IPS-NIHi11 (cell line): ENCODE measurements at places on chromosomes 2 and 18.
A peak's percentile ranks its signal among the peaks of the same experiment; 100 is the strongest.

GRCh38 chr2:223026357-223027110 is 25.5 kb upstream of the KCNE4 start:
- DNase-seq, result peak; percentile 25

GRCh38 chr18:28267878-28268625 is 91.1 kb upstream of the CDH2 start:
- DNase-seq, result no peak

DNA sequence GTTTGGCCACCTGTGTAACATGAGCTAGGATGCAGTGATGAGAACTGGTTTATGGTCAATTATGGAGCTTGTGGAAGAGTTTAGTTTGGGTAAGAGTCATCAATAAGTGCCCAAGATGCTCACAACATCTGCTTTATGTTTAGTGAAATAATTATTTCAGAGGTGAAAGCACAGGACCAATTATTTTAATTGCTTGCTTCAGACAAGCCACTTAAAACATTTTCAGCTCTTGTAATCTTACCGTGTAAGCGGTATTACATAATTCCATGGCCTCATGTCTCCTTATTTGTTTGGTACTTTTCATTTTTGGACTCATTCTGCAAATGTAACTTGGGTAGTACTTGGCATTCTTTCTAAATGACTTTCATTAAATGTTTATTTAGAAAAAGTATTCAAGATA is 5.4 kb downstream of the B3GNT2 start:
- DNase-seq, result no peak

DNA sequence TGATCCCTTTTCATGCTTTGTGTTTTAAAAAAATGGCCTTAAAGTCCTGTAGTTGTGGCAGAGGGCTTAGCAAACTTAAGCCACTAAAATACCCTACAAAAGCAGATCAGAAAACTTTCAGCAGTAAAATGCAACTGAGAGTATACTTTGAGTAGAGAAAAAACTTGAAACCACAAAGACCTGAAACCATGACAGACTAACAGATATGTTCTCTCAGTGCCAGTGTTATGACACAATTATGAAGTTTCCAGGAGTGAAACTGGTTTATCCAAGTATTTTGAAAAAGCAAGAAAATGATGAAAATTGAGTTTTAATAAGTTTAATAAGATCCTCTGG is 74.5 kb downstream of the SPRED2 start:
- no peak for DNase-seq

- DNase-seq, result no peak
Observed at GRCh38 chr2:236916651-236917050, 169.0 kb upstream of the COPS8 start.

DNA sequence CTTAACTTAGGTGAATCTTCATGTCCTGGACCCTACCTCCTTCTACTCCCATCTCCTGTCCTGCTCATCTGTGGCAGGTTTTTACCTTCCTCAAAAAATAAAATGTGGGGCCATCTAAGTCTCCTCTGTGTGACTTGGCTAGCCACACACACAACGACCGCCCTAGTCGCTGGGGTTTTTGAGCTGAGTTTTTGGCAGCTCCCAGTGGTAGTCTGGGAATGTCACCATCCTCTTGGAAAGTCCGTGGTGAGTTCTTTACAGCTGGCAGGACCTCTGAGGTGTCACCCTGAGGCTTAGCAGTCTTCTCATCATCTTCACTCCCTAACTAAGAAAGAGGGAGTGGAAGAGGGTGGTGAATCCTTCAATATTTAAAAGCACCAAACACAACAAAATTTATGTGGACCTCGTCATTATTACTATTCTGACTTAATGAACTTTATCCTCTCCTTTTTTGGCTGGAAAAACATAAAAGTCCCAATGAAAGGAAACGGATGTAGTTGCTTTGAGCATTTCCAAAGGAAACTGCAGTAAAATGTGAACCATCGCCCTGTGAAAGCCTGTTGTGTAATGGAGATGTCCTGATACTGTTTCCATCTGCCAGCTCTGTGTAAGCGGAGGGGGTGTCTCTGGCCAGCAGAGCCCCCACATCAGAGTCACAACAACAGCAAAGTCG is 78.6 kb downstream of the VAPA start:
- no peak for DNase-seq

DNA sequence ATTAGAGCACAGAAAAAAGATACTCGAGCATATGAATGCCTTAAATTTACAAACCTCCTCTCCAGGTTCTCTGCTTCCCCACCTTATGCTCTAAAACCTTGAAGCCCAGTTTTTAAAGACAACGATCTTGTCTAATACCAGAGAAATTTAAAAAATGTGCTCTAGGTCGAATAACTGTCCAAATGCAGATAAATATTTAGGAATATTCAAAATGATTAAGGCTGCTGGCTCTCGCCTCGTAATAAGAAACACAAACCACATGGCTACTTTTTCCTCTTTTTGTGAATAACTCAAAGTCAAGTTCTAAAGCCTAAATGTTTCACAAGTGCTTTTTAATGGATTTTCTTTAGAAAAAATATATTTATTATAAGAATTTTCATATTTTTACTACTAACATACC is 101.3 kb downstream of the SATB2 start:
- DNase-seq, result no peak

GRCh38 chr18:67318651-67319050 is 197.9 kb downstream of the DSEL start:
- no peak for DNase-seq

GRCh38 chr2:41768310-41768709 is 279.5 kb upstream of the PKDCC start:
- DNase-seq, result no peak

DNA sequence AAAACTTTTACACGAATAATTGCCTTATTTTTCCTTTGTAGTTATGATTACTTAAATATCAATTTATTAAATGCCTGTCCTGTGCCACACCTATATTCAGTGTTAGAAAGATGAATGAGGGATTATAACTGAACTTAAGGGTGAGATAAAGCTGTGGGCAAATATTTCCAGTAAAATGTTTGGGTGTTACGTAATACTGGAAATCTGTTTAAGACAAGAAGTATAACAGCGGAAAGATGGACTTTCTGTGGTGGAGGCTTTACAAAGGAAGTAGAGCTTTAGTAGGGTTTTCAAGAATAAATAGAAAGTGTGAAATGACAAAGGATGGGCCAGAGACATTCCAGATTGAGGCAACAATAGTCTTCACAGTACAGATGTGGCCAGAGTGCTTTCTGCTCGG is 927.0 kb downstream of the DPP10 start:
- no peak for DNase-seq

- no peak for DNase-seq
Observed at GRCh38 chr2:147789720-147790119, 55.1 kb upstream of the ACVR2A start.

DNA sequence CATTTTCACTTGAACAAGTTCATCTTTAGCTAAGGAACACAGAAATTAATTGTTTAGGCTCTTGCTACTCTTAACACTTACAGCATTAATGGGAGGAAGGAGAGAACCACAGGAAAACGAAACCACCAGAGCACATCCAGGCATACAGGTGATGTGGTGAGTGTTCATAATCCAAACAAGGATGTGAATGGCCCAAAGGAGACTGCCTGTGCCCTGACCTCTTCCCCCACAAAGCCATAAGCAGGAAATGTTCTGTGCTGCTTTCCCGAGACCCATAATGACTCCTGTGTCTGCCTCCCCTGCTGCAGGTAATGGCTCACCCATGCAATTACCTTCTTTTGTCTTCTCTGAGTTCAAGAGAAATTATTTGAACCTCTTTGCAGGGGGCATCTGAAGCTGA is 295.9 kb upstream of the LINC00305 start:
- no peak for DNase-seq

DNA sequence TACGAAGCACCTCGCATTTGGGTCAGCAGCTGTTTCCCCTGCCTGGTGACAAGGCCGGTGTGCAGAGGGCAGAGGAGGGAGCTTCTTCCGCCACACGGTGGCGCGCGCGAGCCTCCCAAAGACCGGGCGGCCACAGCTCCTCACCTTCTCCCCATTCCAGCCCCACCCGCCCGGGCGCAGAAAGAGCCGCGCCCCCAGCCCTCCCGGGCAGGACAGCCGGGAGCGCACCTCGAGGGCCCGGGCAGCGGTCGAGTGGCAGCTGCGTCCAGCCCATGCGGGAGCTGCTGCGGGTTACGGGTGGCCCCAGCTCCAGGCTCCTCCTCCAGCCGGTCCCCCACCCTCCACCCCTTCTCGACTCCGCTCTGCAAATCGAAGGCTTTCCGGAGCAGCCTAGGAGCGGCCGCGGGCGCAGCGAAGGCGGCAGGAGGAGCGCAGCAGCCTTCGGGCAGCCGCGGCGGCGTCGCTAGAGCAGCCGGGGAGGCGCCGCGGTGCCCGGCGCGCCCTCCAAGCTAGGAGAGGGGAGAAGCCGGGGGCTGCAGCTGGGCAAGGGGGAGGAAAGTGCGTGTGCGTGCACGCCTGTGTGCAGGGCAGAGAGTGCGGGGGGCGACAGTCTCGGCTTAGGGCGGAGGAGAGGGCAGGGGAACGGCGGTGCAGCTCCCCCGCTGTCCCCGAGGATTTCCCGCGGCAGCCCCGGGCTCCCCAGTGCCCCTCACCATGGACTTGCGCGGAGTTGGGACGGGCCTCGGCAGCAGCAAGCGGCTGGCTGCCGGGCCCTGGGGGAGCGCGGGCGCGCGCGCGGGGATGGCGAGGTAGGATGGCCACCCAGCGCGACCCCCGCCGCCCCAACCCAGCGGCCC is at the start of gene CCDC85A:
Gene CCDC85A, plus strand, starts transcription at position 348 of the 857 bp plus-strand sequence. CDS start 635 bp downstream, outside the sequence.
- peak; percentile 88 for DNase-seq

DNA sequence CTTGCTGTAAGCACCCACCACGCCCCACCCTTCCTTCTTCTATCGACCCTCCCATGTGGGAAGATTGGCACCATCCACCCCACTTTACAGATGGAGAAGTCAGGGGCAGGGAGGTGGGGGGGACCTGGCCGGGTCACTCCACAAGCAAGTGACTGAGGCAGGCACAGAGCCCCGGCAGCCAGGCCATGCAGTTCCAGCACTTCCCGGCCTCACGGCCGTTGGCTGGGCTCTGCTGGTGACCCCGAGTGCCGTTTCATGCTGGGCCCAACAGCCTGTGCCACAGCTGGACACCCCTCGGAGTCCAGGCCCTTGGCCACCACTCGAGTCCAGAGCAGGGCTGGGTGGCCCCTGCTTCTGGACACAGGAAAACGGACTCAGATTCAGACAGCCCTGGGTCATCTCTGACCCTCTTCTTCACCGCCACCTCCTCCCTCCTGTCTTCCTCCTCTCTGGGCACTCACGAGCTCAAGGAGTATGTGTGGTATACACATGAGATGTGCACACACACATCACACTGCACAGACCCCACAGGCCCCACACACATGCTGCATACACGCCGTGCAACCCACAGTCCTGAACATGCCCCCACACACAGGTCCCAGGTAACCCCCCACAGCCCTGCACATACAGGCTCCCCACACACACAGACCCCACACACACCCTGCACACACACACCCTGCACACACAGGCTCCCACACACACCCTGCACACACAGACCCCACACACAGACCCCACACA is 89.3 kb upstream of the GPC1 start:
- no peak for DNase-seq

- no peak for DNase-seq
Observed at GRCh38 chr2:180513389-180513788, 467.0 kb upstream of the UBE2E3 start.

DNA sequence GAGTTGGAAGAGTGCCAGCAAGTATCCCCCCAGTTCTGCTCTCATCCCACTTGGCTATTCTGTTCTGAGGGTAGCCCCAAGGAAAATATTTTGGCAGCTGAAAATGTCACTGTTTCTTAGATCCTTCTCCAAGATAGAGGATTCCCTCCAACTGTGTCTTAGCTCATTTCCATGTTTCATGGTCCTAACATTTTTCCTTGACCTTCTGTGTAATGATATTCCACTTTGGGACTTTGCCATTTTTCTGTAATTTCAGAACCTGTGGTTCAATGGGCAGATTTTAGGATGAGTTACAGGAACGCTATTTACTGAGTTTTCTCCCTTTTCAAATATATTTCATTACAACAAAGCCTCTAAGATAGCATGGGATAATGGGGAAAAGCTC is 34.7 kb downstream of the NHEJ1 start:
- no peak for DNase-seq

DNA sequence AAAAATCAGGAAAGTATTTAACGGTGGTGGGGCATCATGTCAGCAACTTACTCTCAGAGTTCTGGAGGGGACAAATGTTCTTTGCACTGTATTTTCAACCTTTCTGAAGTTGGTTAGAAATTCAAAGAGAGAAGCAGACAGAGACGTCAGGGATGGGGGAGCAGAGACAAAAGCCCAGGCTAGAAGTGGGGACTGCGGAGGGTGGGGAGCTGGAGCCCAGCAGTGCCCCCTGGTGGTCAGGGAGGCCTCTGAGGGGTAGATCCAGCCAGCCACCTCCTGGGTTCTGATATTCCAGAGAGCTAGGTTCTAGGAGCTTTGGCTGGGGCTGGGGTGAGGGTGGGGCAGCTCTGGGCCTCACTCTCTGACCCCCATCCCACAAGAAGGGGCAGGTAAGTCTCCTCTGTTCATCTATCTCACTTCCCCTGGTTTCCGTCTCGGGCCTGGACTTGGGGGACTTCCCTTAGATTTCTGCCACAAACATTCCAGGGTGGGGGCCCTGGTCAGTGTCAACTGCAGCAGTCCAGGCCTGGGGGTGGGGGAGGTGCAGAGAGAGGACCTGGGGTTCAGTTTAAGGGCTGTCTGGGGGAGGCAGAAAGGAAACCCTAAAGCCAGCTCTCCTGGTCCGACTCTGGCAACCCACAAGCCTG is 8.9 kb downstream of the TNS1 start:
- peak; percentile 92 for DNase-seq
